ENCODE measurements at places on chromosomes 2 and 18. TPM values are rescaled to one million over a fixed set of nuclear protein-coding genes. Genes with fewer than 3 reads are reported as not detected.

DNA sequence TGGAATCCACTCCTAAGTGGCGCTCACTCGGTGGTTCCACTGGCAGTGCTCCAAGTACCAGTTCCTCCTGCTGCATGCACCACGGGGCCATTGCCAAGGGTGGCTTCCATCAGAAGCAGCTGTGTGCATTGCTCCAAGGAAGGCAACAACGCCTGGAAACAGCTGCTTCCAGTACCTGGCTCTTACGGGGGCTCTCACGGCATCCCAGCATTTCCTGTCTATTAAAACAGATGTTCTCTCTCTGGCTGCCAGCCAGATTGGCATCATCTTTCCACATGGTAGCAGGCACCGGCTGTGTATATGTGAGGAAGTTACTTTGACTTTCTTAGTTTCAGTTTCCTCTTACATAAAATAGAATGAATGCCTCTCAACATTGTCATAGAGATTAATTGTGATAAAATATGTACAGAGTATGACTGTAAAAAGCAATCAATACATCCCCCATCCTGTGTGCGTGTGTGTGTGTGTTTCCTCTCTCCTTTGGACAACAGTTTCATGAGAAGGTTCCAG, 84.9 kb downstream of the CMPK2 start:
- no peak for DNase-seq

GRCh38 chr2:28355521-28356094, 37.0 kb upstream of the FOSL2 start:
- DNase-seq: peak; percentile 36

- no peak for DNase-seq
These were observed 26.0 kb downstream of the TLK1 start for GRCh38 chr2:171134624-171135230.

GRCh38 chr2:138276339-138276738, 225.2 kb upstream of the SPOPL start:
- no peak for DNase-seq

DNA sequence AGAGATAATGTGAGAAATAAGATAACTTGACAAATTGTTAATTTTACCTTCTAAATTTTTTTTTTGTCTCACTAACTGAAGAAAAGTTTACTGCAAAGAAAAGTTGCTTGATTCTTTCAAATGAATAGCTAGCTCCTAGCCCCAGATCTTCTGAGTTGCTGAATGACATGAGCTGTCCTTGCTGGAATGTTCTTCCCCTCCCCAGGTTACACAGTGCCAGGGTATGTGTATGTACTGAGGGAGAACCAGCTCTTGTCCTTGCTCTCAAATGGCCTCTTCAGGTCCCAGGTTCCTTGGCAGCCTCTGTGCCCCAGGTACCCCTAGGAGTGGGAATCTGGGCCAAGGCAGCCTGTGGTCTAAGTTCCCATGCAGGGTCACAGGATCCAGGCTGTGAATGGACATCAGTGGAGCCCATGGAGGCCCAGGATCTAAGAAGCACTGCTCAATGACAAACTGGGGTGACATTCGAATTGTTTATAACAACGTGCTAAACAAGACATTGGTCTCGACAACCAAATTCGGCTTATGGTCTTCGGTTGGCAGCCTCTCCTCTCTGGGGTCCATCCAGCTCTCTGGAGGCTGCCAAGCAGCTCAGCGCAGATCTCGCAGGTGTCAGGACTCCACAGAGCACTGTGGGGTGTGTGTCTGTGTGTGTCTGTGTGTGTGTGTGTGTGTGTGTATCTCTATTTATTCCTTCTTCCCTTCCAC, 17.1 kb upstream of the INO80C start:
- no peak for DNase-seq

GRCh38 chr2:102063487-102063911, 71.7 kb downstream of the IL1R2 start:
- no peak for DNase-seq

DNA sequence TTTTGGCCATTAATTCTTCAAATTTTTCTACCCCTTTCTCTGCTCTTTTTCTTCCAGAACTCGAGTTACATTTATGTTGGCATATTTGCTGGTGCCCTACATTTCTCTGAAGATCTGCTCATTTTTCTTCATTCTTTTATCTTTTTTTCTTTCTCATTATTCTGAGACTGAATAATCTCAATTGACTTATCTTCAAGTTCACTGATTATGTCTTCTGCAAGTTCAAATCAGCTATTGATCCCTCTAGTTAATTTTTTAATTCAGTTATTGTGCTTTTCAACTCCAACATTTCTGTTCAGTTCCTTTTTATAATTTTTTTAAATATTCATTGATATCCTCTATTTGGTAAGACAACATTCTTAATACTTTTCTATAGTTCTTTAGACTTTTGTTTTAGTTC, 3.2 kb downstream of the CFAP210 start:
- no peak for DNase-seq

DNA sequence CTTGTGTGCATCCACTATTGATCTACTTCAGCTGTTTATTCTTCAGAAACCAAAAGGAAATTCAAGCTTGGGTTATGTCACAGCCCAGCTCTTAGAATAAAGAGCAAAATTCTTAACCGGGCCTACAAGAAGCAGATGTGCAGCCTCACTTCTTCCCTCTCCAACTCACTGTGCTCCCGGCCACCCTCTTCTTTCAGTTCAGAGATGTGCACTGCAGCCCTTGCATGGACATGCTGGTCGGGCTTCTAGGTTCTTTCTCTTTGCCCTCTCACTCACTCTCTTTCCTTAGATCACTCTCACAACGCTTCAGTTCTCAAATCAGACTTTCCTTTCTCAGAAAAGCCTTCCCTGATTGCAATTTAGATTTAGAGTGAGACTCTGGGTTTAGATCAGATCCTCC, 104.1 kb downstream of the CHN1 start:
- no peak for DNase-seq

- peak; percentile 77 for DNase-seq
These were observed 37.4 kb downstream of the SCTR start for GRCh38 chr2:119486886-119487285.

GRCh38 chr2:2114707-2115245, 216.3 kb downstream of the MYT1L start:
- no peak for DNase-seq

- peak; percentile 13 for DNase-seq
These were observed 50.0 kb downstream of the HDHD2 start for GRCh38 chr18:47100212-47100831.

GRCh38 chr2:84749442-84749841, 131.4 kb downstream of the TRABD2A start:
- no peak for DNase-seq

GRCh38 chr2:164554487-164554886, 66.8 kb downstream of the GRB14 start:
- no peak for DNase-seq

GRCh38 chr2:23940718-23941620, 706 bp downstream of the UBXN2A start:
- DNase-seq: no peak

DNA sequence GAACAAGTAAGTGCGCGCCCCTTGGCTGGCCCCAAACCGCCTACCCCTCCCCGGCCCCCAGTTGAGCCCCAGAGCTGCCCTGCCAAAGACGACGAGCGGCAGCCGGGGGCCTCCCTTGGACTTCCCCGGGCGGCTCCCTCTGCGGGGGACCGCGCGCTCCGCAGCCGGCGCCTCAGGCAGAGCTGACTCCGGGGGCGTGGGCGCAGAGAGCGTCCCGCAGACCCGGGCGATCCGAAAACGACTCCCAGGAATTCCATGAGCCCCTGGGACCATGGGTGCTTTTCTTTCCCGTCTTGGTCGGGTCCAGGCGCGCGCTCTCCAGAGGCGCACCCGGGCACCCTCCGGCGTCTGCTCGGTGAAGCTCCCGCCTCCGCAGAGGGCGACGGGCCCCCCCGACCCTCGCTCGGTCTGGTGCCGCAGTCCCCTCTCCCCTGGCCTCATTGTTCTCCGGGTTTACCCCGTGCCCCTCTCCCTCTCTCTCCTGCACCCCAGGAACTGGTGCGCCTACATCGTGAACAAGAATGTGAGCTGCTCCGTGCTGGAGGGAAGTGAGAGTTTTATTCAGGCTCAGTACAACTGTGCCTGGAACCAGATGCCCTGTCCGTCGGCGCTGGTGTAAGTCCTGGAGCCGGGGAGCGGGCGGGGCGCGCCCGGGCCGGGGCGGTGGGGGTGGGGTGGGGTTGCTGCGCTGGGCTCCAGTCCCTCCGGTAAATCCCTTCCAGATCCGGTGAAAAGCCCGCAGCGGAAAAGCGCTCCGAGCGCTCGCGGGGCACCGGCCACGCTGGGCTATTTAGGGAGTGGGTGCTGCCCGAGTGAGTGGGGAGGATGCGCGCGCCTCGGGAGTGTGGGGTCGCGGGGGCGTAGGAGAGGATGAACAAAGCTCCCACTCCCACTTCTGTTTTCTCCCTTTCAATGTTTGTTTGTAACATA, 776 bp downstream of the EMILIN2 start:
- peak; percentile 23 for DNase-seq

DNA sequence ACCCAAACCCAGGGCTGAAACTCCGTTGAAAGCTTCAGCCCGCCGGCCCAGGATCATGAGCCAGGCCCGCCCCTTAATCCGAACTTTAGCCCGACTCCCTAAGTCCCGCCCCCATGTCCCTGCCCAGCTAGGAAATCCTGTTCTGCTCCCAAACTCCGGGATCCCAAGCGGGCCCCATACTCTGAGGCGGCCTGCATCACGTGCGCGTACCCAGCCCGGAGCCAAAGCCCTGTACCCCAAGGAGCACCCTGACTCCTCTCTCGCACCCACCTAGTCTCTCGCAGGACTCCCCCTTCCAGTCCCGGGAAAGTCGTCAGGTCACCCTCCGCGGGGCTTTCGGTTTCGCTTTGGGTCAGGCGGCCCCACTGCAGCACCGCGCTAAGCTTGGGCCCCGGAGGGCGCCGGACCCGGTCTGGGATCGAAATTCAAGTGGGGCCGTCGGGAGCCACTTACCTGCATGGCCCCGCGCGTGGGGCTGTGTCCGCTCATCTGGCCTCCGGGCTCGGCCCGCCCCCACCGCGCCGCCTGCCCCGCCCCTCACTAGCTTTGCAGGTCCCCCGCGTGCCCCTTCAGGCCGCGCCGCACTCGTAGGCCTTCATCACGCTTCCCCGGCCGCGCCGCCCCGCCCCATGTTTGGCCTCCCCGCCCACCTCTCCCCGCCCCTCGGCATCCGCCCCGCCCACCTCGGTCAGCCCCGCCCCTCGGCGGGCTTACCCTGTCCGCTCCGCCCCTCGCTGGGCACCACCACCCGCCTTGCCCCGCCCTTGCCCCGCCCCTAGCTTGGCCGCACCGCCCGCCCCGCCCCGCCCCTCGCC, at the start of gene DNPEP:
Gene DNPEP, minus strand, starts transcription at position 607 of the 815 bp plus-strand sequence. Its CDS starts 118 bp downstream, at position 489.
- peak; percentile 75 for DNase-seq

- no peak for DNase-seq
These were observed 2.7 kb downstream of the ERFE start for GRCh38 chr2:238161291-238162051.

- DNase-seq: no peak
These were observed 587.0 kb upstream of the DSEL start for GRCh38 chr18:68103561-68103960.

DNA sequence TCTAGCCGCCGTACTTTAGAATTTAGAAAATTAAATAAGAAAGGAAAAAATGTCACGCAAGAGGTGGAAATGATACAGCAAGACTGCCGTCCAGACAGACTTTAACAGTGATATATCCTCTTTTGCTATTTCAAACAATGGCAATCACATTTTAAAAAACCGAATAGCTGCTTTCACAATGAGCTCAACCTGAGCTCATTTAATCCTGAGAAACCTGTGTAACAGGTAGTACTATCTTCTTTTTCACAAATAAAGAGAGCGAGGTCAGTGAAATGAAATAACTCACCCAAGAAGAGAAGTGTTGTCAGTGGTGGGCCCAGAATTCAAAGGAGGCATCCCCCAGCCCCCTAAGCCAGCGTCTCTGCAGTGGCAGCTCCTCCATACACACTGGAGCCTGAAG, 60.7 kb upstream of the DAPL1 start:
- DNase-seq: no peak

DNA sequence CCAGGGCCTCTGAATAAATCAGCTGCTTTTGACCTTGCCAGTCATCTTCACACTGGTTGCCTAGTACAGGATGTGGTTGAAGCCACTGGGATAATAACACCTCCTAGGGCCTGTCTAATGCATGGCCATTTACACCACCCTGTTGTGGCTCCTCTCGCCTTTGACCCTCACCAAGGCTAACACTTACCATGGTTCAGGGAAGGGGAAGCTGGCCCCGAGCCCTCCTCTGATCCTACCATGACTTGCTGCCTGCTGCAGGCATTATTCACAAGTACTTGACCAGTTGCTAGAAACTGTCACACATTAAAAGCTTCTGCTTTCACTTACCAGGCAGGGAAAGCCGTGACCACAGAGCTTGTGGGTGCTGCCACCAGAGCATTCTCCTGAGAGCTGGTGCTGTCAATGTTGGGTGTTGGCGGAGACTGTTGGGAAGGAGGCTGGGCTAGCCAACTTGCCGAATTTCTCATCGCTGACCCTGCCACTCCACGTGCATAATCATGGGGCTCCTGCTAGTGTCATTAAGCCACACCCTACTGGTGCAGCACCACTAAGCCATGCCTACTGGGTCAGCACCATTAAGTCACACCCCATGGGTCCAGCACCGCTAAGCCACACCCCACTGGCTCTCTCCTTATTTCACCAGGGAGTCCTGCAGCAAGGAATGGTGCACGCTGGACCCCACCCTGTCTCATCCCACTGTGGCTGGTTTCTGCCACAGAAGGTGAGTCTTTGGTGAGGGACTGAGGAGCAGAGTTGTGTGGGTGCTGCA, 47.0 kb upstream of the TTC39C start:
- DNase-seq: no peak

- no peak for DNase-seq
These were observed 260.4 kb upstream of the SP5 start for GRCh38 chr2:170454471-170455372.

- no peak for DNase-seq
These were observed 225.1 kb downstream of the ZBTB7C start for GRCh38 chr18:48184118-48184517.

DNA sequence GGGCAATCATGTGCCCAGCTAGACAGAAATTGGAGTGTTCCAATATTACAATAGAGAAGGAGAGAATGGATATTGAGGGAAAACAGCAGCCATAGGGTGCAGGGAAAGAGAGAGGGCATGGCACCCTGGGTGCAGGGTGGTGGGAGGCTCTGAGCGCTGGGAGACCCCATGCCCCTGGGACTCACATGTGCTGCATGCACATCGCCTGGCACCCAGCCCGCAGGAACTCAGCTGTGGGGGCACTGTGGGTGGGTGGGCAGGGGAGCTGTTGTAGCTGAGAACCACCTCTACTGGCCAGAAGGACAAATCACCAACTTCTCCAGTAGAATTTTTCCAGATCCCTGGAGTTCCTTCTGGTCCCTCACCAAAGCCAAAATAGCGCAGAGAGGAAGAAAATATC, 7.2 kb upstream of the NEURL3 start:
- DNase-seq: no peak

The SLC38A11 gene
- total RNA-seq: 0.09 TPM

The C2orf81 gene
- 9.6 TPM for total RNA-seq

The IL36RN gene
- not detected for total RNA-seq

The ONECUT2 gene
- total RNA-seq: 0.44 TPM

The LINC00305 gene
- total RNA-seq: not detected

The SEPTIN2 gene
- total RNA-seq: 226 TPM

The GREB1 gene
- 0.91 TPM for total RNA-seq

The TXNDC2 gene
- total RNA-seq: not detected

The SLC9A4 gene
- total RNA-seq: not detected

The PLGLB2 gene
- not detected for total RNA-seq

The ALPP gene
- total RNA-seq: not detected

The PGAP1 gene
- 1.5 TPM for total RNA-seq

The POTEE gene
- total RNA-seq: 0.67 TPM

The CCDC178 gene
- not detected for total RNA-seq

The GAL3ST2 gene
- not detected for total RNA-seq

The DSC2 gene
- 0.81 TPM for total RNA-seq

The FBXO48 gene
- 0.52 TPM for total RNA-seq

The AGBL5 gene
- 41.8 TPM for total RNA-seq

The AGXT gene
- not detected for total RNA-seq

The CD226 gene
- not detected for total RNA-seq

The TRABD2A gene
- 0.34 TPM for total RNA-seq

The SAG gene
- total RNA-seq: not detected

The MROH2A gene
- total RNA-seq: not detected

Measured in Caki2 (cell line).